ENCODE measurements at places on chromosomes 5 and 9.
A peak's percentile ranks its signal among the peaks of the same experiment; 100 is the strongest.

GRCh38 chr5:99023330-99023729 is 94.5 kb upstream of the CHD1 start:
- no peak for DNase-seq

GRCh38 chr9:132768932-132769905 is 99.0 kb downstream of the GTF3C4 start:
- peak; percentile 58 for DNase-seq

DNA sequence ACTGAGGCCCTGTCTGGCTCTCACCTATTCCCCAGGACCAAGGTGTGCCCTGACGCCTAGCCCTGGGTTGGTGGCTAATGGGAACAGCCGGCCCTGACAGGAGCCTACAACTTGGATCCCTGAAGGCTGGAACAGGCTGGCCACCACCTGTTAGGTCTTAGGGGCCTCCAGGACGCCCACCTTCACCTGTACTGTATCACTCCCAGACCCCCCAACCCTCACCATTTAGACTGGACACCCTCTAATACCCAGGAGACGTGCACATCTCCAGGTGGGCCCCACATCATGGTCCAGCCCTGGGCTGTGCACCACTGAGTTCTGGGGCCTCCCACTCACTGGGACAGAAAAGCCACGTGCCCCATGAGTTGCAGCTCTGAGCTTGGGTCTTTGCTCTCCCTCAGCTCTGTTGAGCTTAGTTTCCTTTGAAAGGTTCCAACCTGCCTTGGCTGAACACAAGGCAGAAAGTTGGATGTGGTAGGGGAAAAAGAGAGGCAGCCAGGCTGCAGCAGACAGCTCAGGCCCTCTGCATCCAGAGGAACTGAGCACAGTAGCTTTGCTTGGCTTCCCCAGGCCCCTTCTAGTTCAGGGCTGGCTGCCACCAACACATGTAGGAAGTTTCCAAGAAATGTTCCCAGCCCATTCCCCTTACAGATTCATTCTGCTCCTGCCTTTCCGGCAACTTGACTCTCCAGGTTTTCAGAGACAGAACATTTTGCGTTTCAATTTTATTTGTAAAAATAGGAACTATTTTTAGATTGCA is 116.8 kb upstream of the TBC1D2 start:
- DNase-seq, result no peak

DNA sequence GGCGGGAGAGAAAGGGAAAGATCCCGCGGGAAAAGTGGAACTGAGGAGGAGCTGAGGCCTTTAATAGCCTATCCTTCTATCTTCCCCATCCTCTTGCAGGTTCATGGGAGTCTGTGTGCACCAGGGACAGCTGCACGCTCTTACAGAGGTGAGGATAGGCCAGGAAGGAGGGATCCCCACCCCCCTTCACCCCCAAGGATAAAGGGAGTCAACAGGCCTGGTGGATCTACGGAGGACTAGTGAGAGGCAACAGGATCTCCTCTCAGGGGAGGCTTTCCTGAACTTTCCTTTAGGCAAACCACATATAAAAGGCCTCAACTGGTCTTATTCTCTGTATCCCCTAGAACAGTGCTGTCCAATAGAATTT is 1.1 kb downstream of the TESK1 start:
- DNase-seq, result no peak

DNA sequence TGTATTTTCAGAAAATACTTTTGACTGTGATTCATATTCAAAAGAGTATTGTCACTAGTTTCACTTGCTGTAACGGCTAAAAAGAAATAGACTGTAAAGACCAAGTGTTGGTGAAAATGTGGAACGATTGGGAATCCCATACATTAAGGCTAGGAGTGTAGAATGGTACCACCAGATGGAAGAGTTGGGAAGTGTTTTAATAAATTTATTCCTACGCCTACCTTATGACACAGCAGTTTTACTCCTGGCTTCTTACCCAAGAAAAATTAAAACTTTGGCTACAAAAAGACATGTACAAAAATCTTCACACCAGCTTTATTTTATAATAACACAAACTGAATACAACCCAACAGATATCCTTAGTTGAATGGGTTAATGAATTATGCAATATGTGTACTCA is 256.2 kb downstream of the TAF11L14 start:
- DNase-seq, result no peak

GRCh38 chr9:79015951-79016350 is 555.8 kb upstream of the TLE4 start:
- DNase-seq, result no peak

DNA sequence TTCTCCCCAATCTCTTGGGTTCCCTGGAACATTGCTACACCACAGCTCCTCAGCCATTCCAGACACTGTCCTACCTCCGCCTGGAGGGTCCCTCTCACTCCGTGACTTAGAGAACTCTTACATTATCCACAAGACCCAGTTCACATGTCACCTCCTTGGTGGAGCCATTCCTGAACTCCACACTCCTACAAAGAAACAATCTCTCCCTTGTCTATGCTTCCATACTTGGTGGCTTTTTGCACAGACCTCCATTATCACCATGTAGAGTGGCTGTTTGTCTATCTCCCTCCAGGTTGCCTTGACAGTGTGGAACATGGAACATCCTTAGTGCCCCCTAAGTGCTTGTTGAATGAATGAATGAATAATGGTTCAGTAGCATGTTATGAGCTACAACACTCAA is 105.9 kb downstream of the PAX5 start:
- no peak for DNase-seq

DNA sequence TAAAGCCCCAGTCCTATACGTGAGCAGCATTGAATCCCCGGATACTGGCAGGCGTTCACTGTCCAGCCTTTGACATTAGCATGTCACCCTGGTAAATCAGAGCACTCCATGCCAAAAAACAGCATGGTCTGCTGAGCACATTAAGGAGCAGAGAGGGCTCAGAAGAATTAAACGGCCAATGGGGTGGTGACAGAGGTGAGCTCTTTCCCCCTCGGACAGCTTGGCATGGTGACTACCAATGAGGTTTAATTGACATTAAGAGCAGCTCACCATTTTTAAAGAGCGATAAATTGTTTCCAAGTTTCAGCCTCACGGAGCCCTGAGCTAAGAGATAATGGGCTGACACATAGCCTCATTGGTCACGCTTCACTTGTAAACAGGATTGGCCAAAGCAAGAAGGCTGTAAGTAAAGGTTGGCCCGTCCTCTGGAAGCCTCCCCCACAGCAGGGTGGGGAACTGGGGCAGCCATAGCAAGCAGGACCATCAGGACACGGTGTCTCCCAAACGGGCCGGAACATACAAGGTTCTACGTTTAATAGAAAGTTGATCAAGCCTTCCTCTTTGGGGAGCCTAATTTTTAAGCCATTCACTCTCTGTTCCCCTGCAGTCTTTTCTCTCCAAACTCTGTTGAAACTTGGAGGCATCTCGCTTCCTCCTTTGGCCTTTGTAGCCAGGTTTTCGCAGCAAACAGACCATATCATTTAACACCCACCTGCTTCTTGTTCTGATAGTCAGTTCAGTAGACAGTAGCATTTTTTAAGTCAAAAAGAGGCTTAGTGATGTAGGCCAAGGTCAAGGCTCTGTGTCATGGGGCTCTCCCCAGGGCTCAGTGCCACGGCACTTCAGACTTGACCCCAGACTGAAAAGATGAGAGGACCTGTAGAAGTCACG is 25.9 kb downstream of the QRFP start:
- DNase-seq, result no peak

- DNase-seq, result no peak
Measured at GRCh38 chr5:157744051-157745011, 819 bp downstream of the LSM11 start.

DNA sequence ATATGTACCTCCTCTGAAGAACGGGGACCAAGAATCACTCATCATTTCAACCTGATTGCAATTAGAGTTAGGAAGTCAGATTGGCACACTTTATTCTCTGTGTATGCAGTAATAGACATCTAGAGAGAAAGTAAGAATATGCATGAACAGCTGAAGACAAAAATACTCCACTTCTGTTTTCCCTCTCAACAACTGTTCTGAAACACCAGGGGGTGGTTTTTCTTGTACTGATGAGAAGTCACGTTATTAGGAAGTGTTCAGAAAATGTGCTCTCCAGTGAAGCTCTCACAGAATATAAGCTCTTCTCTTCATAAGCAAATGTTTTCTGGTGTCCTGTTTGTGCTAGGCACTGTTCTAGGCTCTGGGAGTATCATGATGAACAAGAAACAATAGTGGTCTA is 531.7 kb upstream of the C9orf72 start:
- DNase-seq, result no peak

DNA sequence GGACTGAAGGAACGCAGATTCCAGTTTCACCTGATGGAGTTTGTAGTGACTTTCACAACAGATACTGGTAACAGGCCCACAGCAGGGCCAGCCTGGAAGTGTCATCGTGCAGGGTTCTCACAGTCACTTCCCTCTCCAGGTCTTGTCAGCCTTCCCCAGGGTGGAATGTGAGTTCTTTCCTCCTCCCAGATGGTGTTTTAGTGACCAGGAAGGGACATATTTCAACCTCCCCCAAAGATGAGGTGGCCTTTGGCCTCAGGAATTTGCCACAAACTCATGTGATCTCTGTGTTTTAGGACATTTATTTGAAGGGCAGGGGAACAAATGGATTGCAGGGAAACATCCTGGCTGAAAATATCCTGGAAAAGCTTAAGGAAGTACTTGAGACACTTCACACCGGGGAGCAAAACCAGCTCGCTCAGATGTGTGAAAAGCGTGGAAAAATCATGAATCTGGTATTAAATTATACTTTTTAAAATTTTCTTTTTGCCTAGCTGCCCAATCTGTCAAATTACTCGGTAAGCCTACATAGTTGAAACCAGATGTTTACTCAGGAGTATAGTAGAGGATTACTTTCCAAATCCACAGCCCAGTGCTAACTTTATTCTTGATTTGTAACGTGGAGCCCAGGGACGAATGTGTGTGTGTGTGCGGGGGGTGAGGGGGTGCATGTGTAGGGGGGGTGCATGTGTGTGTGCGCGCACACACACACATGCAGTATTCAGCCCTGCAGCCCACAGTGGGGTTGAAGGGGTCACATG is 66.8 kb downstream of the PTPDC1 start:
- DNase-seq, result no peak

DNA sequence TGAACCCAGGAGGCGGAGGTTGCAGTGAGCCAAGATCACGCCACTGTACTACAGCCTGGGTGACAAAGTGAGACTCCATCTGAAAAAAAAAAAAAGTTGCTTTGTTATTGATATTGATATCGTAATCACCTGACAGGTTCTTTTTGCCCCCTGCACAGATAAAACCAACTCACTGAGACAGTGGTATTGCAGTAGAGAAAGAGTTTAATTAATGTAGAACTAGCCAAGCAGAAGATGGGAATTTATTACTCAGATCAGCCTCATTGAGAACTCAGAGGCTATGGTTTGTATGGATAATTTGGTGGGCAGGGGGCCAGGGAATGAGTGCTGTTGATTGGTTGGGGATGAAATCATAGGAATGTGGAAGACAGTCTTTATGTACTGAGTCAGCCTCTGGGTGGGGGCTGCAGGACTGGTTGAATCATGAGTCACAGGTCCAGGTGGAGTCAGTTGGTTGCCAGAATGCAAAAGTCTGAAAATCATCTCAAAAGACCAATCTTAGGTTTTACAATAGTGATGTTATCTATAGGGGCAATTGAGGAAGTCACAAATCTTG is 35.8 kb upstream of the MEGF10 start:
- peak; percentile 90 for DNase-seq

DNA sequence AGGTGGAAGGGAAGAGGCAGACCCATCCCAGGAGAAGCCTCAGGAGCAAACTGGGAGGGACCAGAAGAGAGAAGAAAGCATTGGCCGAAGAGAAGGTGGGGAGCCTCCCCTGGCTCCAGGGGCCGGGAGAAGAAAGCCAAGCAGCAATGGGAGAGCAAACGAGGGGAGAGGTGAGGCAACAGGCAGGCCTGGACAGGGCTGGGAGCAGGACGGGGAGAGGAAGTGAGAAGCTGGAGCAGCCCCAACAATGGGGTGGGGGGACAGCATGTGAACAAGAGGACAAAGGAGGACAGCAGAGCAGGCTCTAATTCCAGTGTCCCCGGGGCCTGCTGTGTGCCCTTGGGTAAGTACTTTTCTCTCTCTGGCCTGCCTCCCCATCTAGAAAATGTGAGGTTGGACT is 115.3 kb downstream of the PSD2 start:
- DNase-seq, result no peak

DNA sequence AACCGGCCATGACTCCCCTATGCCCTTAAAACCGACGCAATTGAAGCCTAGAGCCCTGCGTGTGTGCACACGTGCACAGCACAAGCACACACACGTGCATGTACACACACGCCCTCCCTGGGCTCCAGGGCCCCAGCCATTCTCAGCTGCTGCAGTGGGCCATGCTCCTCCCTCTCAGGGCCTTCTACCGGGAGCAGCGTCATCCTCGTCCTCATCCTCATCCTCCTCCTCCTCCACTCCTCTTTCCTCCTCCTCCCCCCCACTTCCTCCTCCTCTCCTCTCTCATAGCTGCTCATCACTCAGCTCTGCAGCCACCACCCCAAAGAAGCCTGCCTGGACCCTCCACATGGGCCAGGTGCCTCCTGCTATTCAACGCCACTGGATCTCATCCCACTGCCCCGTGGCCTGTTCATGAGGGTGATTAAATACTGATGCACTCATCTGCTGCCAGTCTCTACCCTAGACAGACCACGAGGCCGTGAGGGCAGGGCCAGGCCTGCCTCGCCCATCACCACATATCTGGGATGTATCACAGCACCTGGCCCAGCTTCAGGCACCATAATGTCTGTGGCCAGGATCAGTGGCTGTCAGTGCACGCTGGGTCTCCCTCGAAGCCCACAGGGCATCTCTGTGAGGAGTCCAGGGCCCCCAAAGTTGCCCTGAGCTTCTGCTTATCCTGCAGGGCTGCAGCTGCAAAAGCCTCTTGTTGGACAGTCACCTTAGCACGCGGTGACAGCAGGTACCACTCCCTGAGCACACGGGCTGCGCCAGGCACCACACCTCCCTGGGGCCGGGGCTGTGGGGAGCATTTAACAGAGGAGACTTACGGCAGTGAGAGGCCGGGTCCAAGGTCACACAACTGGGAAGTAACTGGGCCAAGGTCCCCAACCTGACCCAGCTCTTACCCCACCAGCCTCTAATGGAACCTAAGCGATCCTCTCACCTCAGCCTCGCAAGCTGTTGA is 9.8 kb downstream of the FAM78A start:
- DNase-seq, result peak; percentile 28

DNA sequence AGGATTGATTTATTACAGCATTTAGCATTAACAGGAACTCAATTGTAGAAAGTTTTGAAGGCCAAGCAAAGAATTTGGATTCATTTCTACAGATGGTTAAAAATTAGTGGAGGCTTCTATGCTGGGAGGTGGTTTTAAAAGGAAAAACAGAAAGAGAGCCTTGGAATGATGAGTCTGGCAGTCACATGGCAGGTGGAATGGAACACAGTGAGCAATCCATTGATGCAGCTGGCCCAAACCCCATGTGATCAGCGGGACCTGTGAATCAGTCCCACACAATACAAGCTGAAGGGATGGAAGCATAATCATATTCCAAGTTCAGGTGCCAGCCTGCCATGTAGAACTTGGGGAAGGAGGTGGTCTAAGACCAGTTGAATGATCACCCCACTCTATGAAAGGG is 147.9 kb downstream of the PIP5K1B start:
- DNase-seq, result peak; percentile 1

- peak; percentile 23 for DNase-seq
Measured at GRCh38 chr5:57209316-57210040, 35.6 kb downstream of the GPBP1 start.

GRCh38 chr5:3659907-3660306 is 64.3 kb downstream of the IRX1 start:
- DNase-seq, result no peak
